ENCODE measurements at places on chromosomes 7 and 10.

DNA sequence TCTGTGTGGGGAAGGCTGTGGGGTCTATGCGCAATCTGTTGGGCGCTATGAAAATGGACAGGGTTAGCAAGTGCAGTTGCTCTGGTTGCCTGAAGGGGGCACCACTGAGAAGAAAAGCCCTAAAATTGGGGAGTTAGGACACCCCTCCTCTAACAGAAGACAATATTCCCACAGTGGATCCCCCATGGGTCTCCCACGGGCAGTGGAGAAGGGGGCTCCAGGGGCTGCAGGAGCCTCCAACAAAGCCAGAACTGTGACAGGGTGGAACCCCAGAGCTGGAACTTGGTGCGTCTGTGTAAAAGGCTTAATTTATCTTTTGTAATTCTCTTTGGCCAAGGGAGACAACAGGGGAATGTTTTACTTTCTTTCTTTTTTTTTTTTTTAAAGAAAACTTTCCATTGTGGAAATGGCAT, 12.5 kb upstream of the COL13A1 start:
- no peak for DNase-seq

GRCh38 chr7:81162771-81163525, 244.1 kb upstream of the SEMA3C start:
- DNase-seq, result no peak

GRCh38 chr7:31896925-31897324, 173.3 kb downstream of the PDE1C start:
- DNase-seq, result no peak

DNA sequence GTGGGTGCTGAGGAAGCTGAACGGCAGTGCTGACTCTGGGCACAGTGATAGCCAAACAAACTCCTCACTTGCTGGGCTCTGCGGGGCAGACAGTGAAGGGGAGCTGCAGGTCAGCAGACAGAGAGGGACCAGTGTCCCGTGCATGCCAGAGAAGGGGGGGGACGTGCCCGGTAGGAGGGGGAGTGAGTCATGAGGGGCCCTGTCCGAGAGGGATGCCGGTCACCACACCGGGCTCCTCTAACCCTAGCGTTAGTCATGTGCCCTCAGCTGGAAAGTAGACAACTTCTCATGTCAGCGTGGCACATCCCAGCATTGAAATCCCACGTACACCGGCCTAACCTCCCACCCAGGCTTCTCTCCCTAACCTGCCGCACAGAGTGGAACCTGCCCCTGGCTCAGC, 117.1 kb upstream of the DPP6 start:
- DNase-seq, result no peak

- DNase-seq, result peak; percentile 71
Measured at GRCh38 chr7:50304911-50305582, 531 bp downstream of the IKZF1 start.

DNA sequence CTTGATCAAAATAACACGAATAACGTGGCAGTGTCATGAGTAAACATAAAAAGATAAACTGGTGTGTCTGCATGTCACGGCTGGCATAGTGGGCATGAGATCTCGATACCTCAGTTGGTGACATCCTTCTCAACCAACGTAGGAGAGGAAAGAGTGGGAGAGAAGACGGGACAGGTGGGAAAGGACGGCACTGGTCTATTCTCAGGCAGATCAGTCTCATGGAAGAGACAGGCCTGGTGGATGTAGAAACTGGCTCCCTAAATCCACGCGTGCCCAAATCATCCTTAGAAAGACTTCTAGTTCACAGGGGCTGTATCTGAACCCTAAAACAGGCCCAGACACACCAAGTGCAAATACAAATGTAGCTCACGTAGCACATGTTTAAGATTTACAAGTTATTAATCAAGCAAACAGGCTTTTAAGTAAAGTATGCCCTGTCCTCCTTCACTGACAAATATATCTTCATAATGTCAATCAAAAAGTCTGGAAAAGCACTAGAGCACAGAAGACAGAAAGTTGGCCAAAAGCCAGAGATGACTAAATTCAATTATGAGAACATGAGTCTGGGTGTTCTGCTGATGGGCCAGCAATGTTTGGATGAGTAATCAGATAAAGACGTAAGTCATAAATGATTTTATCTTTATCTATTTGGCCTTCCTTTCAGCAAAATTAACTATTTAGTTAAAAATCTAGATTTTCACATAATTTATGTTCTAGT, 56.3 kb downstream of the SFMBT2 start:
- no peak for DNase-seq

GRCh38 chr7:30908681-30909080, 3.0 kb upstream of the AQP1 start:
- DNase-seq, result no peak

- no peak for DNase-seq
Measured at GRCh38 chr10:122096705-122097104, 107.7 kb downstream of the TACC2 start.

DNA sequence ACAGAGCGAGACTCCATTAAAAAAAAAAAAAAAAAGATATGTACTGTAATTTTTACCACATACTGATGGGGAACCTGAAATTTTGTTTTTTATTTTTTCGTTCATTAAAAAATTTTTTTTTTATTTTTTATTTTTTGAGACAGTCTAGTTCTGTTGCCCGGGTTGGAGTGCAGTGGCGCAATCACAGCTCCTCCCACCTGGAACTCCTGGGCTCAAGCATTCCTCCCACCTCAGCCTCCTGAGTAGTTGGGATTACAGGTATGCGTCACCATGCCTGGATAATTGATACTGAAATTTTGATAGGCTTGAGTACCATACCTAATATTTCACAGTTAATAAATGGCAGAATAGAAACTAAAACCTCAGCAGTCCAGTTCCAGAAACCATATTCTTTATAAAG, 20.9 kb upstream of the HELLS start:
- no peak for DNase-seq

GRCh38 chr7:107945332-107945731, 54.3 kb downstream of the DLD start:
- DNase-seq, result no peak

All from Jurkat, Clone E6-1 (cell line).